ENCODE measurements at places on chromosomes 16 and 17.
A peak's percentile ranks its signal among the peaks of the same experiment; 100 is the strongest.

- DNase-seq = peak; percentile 66
Observed at GRCh38 chr16:4682616-4683254, 10.6 kb upstream of the NUDT16L1 start.

DNA sequence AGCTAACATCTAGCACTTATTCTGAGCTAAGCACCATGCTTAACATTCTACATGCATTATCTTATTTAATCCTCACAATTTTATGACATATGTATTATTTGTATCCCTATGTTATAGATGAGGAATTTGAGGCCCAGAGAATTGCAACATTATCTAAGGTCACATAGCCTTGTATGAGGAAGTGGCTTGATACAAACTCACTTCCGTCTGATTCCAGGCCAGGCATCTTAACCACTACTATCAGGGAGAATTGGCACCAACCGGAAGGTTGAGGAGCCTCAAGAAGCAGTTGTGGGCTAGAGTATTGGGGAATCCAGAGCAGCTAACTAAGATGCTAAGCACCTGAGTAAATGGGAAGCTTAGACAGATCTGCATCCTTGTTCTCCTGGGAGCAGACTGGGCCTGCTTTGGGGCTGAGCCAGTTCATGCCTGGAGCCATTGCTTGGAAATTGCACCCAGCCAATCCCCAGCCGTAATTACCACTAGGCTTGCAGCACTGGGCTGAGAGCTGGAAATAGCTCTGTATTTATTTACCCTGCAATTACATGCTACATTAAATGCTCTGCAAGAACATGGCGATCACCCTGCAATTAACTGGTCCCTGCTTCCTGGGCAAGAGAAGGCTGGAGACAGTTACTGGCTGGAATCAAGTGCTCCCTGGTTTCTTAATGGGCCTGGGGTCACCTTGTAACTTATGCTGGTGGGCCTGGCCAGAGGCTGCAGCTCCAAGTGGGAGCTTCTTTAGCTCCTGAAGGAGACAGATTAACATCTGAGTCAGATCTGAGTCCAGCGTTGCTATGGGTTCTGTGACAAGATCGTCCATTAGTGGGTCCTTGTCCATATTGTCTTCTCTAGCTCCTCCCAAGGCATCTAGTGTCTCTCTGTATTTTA lies 273.1 kb upstream of the CCL2 start:
- no peak for DNase-seq

DNA sequence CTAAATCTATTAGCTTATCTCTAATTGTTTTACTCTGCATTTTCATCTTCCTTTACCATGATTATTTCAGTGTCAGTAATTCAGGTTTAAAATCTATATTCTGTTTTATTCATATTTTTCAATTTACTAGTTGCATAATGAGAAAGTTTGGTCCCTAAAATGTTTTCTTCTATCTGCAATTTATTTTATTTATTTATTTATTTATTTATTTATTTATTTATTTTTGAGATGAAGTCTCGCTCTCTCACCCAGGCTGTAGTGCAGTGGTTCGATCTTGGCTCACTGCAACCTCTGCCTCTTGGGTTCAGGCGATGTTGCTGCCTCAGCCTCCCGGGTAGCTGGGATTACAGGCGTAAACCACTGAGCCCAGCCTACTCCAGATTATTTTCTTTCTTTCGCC lies 1597.3 kb downstream of the CDH8 start:
- DNase-seq = no peak

DNA sequence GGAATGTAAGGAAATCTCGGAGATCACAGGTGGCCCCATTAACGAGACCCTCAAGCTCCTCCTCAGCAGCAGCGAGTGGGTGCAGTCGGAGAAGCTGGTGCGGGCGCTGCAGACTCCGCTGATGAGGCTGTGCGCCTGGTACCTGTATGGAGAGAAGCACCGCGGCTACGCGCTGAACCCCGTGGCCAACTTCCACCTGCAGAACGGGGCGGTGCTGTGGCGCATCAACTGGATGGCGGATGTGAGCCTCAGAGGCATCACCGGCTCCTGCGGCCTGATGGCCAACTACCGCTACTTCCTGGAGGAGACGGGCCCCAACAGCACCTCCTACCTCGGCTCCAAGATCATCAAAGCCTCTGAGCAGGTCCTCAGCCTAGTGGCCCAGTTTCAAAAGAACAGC lies 16.2 kb downstream of the MLYCD start:
- DNase-seq = no peak

- no peak for DNase-seq
Observed at GRCh38 chr16:65120831-65121721, 787 bp downstream of the CDH11 start.

GRCh38 chr16:20675488-20676267 lies 21.8 kb downstream of the ACSM1 start:
- DNase-seq = peak; percentile 11

DNA sequence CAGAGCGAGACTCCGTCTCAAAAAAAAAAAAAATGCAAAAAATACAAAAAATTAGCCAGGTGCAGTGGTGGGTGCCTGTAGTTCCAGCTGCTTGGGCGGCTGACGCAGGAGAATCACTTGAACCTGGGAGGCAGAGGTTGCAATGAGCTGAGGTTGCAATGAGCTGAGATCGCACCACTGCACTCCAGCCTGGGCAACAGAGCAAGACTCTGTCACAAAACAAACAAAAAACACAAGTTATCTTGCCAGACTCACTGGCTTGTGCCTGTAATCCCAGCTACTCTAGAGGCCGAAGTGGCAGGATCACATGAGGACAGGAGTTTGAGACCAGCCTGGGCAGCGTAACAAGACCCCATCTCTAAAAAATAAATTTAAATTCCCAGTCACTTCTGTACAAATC lies 3.4 kb upstream of the ST3GAL2 start:
- DNase-seq = no peak

GRCh38 chr16:48897698-48898205 lies 287.8 kb upstream of the N4BP1 start:
- no peak for DNase-seq

GRCh38 chr17:8210761-8211458 lies 535 bp upstream of the AURKB start:
- DNase-seq = no peak

- DNase-seq = no peak
Observed at GRCh38 chr16:26826500-26826899, 240.2 kb upstream of the C16orf82 start.

DNA sequence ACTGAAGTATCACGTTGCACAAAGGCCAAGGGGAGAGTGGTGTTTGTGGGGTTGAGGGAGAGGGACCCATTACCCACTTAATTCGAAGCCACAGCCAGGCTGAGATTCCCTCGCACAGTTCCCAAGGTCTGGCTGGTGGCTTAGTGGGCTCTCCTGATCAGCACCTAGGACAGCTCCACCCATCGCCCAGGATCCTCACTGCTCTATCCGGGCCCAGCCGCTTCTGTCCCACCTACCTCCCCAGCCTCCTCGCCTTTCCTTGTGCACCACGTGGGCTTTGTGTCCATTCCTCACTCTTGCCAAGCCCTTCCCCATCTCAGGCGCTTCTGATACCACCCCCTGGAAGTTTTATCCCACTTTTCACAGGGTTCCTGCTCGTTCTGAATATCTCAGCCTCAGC lies 163.5 kb downstream of the CCT6B start:
- DNase-seq = peak; percentile 37
